Right forelimb (tissue), 1 donor: ENCODE measurements at places on chromosomes 2 and 18.
A peak's percentile ranks its signal among the peaks of the same experiment; 100 is the strongest.

DNA sequence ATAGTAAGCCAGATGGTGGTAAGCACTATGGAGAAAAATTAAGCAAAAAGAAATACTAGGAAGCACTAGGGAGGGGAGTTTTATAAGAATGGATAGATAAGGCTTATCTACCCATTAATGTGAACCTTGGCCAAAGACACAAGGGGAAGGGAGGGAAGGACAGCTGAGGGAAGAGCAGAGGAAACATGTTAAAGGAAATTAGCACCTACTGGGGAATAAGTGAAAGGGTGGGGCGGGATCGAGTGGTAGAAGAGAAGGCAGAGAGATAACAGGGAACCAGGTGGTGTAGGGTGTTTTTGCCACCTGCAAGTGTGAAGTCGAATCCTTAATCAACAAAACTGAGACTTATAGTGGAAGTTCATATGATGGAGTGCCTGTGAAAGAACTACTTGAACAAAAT, 1.7 kb downstream of the UNC80 start:
- no peak for DNase-seq

DNA sequence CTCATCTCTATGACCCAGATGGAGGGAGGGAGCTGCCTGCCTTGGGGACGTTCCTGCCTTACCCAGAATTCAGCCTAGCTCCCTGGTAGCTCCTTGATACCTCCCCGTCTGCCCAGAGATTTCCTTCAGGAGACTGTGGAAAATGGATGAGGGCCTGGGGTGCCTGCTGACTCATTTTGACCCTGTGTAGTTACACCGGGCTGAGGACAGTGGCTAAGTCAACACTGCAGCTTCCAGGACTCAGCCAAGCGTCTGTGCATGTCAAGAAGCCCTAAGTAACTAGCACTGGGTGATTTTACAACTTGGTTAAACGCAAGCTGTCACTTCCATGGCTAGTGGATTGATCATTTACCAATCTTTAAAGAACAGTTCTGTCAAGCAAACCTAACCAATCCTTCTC, 23.3 kb upstream of the EPAS1 start:
- DNase-seq, result no peak

DNA sequence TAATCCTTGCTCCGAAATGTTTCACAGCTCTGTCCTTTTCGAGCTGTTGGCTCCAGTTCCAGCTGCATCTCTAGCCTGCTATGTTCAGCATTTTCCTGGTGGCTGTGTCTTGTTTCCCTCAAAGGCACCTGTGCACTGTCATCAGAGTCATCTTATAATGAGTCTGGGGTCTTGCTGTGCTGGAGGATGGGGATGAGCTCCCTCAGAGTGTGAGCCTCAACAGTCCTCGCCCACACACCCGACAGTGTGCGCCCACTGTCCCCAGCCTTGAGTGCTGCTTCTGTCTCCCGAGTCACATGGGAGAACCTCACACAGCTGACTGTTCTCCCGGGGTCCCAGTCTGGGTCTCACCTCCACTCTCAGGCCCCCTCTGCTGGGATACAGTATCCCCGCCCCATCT, 25.4 kb downstream of the SPP2 start:
- no peak for DNase-seq

DNA sequence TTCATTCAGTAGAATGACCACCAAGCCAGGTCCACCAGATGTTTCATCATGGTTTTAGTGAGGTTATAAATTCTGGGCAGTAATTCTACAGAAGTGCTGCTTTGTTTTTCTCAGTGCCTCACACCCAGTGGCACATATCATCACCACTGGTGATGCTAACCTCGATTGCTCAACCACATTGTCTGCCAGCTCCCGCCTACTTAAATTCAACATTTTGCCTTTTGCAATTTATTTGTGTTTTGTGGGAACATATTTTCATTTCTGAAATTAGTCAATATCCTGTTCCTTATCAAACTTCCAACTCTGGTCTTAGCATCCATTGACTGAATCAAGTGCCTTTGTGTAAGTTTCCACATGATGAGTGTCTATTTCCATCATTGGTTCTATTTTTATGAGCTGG, 62.3 kb upstream of the TMEM178A start:
- no peak for DNase-seq

DNA sequence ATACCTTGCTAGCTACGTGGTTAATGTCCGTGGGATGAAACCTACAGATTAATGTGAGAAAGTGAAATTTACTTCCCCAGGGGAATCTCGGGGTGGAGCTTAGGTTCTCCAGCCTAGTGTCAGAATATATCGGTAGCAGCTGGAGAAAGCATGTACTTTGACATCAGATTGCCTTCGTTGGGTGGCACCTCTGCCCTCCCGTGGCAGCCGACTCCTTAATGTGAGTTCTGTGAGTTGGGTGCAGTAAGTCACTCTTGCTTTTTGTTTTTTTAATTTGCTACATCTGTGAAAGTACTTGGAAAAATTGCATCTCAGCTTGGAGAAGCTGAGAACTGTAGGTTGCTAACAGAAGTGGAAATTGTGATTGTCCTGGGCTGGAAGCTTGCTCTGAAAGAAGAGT, 3.6 kb downstream of the KLF11 start:
- no peak for DNase-seq

GRCh38 chr2:45983213-45983612, 314.0 kb upstream of the EPAS1 start:
- DNase-seq, result no peak

DNA sequence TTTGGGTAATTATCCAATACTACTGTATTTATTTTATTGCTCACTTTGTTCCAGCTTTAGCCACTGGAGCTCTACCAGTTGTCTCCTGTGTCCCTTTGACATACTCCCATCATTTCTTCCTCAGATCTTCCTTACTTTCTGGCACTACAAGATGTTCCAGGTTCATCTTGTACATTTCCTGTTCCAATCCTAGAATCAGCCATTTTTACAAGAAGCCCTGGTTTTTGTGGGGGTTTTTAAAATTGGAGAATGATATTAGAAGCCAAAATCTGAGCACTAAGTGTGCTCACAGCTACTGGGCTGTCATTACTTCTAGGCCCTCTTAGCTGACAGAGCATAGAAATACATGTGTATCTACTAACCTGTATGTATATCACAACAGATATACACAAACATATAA, 164.3 kb downstream of the ZFP36L2 start:
- no peak for DNase-seq

DNA sequence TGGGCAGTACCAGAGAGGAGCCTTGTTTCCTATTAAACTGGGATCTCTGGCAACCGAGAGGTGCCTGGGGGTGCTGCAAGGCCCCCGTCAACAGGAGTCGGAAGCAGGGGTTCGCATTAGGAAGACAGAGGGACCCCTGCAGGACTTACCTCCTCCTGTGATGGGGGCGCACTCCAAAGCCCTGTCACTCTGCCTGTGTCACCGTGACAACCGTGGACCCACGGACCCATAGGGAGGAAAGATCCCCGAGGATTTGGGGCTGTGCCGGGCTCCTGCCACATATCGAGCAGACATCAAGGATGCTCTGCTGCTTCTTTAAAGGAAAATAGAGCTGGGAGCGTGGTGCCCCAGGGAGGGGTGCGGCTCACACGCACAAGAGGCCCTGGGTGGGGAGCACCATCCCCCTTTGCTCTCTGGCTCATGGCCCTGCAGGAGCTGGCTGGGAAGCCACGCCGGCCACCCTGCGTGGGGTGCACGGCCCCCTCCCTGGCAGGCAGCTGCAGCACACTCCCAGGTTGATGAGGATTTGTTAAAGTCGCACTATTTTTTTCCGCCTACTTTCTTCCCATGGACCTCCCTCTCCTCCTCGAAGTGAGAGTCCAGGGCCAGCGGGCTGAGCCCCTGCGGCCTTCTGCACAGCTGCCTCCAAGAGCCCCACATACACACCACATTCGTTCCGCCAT, 167.5 kb downstream of the TWIST2 start:
- DNase-seq, result peak; percentile 54

GRCh38 chr2:141035846-141036420, 1094.9 kb downstream of the LRP1B start:
- DNase-seq, result no peak

DNA sequence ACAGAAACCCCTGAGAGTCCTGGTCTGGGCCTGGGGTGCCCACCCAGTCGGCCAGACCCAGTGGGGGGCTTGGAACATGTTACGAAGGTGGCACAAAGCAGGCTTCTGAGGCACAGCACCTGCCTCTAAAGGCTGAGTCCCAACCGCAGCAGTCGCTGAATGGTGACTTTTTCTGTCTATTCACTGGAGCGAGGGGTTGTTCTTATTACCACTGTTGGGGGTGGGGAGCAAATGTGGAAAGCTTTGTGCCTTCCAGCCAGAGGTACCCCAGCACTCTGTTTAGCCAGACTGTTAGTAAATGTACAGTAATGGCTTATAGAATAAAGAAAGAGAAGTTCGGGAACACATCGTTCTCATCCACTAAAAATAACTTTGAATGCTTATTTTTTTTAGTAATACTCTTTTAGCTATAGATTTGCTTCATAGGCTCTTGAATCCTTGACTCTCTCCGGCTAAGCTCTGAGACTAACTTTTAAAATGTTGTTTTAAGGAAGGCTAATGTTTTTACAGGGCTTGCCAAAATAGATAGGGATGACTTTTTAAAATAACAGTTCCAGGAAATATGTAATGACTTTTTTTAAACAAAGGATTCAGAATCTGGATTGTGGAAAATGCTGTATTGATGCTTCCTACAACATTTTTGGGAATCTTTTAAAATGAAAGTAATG, 23.4 kb upstream of the PTPN2 start:
- DNase-seq, result no peak
